ENCODE measurements at places on chromosomes 2 and 18.

DNA sequence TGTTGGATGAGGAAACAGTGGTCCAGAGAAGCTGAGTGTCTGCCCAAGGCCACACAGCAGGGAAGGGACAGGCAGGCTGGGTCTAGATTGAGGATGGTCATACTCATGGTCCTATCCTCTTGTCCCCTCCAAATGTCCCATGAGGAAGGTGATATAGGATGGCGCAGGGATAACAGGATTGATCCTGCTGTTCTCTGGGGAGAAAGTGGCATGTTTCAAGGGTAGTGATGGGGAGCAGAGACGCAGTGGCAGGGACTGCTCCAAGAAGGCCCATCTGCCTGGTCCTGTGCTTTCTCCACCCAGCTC, 24.6 kb downstream of the HS1BP3 start:
- DNase-seq = no peak

DNA sequence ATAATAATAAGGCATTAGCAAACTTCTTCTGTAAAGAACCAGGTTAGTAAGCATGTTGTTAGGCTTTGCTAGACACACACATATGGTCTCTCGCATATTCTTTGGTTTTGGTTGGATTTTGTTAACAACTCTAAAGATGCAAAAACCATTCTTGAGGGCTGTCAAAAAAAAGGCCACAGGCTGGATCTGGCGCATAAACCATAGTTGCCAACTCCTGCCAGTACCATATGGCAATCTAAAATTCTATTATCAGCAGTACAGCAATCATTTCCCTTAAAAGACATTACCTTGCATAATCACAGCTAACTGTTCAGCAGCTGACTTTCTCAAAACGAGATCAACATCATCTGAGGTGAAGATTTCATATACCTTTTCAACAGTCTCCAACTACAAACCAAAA, 63.5 kb downstream of the RTTN start:
- no peak for DNase-seq

DNA sequence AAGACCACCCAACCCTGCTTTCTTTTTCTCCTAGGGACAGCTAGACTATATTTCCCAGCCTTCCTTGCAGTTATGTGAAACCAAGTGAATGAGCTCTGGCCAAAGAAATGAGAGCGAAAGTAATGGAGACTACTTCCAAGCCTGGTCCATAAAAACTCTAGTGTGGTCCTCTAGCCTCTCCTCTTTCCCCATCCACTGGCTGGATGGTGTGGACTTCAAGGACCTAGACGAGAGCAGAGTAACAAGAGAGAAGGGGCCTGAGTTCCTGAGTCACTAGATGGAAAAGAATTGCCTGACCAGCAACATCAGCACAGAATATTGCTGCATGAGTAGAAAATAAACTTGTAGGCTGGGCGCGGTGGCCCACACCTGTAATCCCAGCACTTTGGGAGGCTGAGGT, 2.9 kb upstream of the TMSB10 start:
- no peak for DNase-seq

DNA sequence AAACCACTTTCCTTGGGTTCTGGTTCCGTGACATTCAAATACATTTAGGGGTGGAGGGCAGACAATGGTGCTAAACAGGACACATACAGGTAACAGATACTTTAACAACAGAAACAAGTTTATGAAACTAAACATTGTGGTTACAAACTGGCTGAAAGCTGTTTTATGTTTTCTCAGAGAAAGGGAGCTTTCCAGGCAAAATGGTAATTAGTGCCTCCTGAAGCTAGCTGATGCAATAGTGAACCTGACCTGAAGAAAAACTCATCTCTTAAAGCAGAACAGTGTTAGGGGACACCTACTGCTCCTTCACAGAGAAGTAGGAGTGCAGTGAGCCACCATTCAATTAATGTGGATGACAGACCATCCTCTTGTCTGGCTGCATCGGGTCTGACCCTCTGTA, 138.9 kb downstream of the CCDC148 start:
- DNase-seq = no peak

DNA sequence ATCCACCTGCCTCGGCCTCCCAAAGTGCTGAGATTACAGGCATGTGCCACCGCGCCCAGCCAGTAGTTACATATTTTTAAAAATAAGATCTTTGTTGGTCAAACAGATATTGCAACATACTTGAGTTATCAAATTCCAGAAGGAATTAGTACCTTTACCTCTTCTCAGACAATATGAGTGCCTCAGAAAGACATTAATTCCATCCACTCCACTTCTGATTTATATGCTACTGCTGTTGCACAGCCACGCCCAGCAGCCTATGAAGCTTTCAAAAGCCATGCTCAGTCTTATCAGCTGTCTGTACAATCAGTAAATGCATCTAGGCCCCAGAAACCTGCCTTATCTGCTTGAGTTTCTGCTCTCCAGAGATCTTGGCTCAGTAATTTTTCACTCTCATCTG, 47.8 kb downstream of the MEX3C start:
- no peak for DNase-seq

DNA sequence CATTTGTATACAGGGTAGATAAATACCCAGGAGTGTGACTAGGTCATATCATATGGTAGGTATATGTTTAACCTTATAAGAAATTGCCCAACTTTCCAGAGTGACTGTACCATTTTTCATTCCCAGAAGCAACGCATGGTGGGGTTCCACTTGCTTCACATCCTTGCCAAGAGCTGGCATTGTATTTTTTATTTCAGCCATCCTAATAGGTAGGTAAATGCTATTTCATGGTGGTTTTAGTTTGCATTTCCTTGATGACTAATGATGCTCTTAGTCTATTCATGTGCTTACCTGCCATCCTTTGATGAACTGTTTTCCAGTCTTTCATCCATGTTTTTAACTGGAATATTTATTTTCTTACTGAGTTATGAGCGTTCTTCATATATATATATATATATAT, 51.9 kb downstream of the MAP4K3 start:
- no peak for DNase-seq

DNA sequence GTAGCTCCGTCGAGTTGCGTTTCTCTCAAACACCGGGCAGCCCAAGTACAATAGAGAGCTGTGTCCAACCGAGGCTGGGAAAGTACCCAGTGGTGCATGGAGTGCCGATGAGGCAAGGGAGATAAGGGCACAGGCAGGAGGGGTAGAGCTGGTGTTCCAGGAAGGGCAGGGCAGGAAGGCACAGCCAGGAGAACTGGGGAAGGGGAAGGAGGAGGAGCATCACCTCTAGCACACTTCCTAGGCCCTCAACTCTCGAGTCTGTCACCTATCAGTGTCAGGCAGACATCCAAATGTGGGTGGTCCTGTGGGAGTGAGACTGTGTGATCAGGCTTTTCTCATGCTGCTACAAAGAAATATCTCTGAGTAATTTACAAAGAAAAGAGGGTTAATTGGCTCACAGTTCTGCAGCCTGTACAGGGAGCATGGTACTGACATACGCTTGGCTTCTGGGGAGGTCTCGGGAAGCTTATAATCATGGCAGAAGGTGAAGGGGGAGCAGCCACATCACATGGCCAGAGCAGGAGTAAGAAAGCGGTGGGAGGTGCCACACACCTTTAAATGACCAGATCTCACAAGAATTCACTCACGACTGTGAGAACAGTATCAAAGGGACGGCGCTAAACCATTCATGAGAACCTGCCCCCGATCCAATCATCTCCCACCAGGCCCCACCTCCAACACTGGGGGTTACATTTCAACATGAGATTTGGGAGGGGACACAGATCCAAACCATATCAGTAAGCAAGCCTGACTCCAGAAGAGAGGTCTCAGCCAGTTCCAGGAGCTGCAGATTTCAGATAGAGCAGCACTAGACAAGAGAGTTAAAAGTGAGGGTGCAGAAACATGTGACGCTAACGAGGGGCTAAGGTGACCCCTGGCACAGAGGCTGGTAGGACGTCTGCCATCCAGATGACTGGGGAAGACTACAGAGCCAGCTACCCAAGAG, 75.7 kb downstream of the MBOAT2 start:
- DNase-seq = no peak

DNA sequence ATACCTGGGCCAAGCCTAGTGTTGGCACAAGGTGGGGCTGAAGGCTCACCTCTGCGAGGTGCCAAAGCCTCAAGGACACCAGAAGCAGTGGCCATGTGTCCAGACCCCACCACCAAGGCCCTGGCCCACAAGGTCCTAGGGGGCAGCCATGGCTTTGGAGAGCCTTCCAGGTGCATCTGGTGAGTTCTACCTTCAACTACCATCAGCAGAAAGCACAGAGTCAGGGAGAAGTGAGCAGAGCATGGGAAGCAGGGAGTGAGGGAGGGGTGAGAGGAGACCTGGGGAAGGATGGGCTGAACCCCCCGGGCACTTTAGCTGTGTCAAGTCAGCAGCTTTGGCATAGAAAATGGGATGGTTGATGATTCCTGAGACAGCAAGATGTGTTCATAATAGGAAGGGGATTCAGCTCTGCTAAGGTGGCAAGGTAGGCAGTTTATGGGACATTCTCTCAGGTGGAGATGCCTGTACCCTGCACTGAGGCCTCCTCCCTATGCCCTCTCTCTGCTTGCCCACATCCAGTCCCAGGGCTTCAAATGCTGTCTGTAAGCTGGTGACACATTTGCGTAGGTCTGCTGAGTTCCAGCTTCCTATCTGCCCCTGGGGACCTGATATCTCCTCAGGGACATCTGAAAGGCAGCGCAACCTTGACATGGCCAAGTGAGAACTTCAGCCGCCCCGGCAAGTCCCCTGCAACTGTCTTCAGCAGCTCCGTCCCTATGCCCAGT, 83.4 kb upstream of the RGPD5 start:
- DNase-seq = no peak

Measured in NCI-H2171 treated with DMSO at 0.1 percent for 48 hours (cell line).